T-cell (primary cell): ENCODE measurements at places on chromosomes 3 and 15.

DNA sequence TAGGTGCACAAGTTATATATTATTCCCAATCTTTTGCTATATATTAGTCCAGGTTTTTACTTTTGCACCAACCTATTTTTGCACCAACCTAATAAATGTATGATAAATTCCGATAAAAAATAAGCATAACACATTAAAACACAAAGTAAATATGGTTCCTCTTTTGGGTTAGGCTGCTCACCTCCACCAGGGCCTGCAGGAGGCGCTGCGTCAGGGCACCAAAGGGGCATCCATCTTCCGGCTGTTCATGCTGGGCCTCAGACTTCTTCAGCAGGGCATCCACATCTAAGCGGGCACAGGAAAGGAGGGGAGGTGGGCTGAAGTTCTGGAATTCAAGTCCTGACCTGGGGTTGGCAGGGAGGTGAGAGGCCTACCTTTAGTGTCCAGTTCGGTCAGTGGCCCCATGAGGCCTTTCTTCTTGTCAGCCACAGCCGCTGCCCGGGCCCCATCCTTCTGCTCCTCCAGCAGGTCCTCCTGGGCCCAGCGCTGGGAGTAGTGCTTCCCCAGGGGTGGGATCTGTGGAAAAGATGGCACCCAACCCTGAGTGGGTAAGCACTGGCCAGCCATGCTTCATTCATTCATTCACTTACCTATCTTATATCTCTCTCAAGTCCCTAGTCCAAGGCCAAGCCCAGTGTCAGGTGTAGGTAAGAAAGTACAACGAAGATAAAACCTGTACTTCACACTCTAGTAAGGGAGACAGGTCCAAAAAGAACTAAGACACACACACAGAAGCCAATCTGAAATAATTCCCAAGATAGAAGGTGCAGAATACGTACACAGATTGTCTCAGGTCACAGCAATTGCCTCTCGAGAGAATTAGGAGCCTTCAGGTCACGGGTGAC, 5.2 kb downstream of the TADA3 start:
- no peak for DNase-seq

DNA sequence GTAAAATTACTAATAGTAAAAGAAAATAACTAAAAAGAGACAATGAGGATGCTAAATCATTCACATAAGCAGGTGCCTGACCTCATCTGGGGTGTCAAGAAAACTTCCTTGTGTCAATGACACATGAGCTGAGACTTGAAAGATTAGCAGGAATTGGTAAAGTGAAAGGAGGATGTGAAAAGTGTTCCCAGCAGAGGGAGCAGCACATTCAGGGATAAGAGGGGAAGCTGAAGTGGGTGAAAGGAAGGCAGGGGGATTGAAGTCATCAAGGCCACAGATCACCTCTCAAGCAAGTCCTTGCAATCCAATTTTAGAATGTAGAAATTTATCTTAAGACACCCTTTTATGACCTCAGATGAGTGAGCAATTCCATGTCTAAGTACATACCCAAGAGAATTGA, 60.2 kb upstream of the ACP3 start:
- DNase-seq: no peak

GRCh38 chr3:72035606-72036005, 250.7 kb upstream of the PROK2 start:
- DNase-seq: no peak

- no peak for DNase-seq
Measured at GRCh38 chr3:135056084-135056730, 261.1 kb downstream of the EPHB1 start.

- no peak for DNase-seq
Measured at GRCh38 chr15:65217526-65218482, 6.5 kb upstream of the CILP start.

- DNase-seq: no peak
Measured at GRCh38 chr3:42447481-42447880, 37.1 kb upstream of the LYZL4 start.

DNA sequence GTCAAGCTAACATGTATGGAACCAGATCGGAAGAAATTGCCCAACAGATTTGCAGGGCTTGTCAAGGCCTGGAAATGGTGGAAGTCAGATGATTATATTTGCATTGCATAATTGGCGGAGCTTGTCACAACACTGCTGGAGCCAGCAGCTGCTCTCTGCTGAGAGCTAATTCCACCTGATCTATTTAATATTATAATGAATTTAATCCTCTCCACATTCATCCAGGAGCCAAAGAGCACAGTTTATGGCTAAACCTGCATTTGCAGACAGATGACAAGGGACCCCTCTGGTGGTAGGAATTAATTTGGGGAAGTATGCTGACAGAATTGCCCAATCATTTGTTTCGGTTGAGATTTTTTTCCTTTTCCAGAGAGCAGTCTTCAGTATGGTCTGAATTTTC, 730.2 kb downstream of the TUSC7 start:
- no peak for DNase-seq

DNA sequence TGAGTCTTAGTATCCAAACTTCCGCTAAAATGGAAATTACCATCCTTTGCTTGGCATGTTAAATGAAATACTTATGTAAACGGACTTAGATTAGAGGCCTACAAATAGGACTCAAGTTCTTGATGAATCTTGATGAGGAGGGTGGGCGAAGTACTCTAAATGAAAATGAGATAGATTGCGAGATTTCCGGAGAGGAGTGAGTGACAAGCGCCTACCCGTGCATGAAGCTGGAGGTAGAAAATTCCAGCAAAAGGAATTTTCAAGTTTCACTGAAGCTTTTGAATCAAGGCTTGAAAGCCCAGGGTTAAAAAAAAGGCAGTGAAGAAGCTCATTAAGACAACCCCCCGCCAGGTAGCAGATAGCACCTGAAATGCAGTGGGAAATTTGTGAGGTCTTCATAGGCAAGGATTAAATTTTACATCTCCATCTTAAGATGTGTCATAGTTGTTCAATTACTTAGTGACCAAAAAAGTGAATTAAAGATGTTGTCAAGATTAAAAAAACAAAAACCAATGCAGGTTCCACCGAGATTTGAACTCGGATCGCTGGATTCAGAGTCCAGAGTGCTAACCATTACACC, 655 bp upstream of the RAB11A start:
- DNase-seq: no peak

DNA sequence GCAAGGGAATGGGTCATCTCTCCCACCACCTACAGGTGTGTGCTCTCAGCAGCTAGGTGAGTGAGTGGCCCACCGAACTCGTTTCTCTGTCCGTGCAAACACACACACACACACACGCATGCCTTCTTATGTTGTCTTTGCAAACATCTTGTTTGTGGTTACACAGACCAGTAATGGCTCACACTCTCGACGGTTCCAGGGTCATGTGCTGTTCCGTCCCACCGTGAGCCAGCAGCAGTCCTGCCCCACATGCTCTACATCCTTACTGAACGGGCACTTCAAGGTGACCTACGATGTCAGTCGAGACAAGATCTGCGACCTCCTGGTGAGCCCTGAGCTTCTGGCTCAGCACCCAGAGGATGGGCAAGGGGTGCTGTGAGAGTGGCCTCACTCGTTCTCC, 4.3 kb downstream of the ITIH1 start:
- no peak for DNase-seq

GRCh38 chr3:121232309-121233225, 313.2 kb downstream of the POLQ start:
- no peak for DNase-seq

DNA sequence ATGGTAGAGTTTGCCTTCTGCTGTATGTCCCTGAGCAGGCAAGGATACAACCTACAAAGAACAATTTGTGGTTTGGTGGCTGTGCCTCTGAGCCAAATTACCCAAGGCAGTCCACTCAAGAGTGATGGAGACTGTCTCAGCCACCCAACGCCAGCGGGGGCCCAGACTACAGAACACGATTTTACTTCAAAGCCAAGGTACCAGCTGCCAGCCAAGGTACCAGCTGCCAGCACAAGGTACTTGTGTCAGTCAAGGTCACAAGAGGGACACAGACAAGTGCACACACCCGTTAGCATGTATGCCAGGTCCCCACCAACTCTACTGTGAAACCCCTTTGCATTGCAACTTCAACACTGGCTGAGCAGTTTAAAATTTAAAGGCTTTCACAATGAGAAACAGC, 23.5 kb downstream of the COLQ start:
- no peak for DNase-seq

- DNase-seq: no peak
Measured at GRCh38 chr15:62832231-62832630, 210.3 kb upstream of the TPM1 start.

DNA sequence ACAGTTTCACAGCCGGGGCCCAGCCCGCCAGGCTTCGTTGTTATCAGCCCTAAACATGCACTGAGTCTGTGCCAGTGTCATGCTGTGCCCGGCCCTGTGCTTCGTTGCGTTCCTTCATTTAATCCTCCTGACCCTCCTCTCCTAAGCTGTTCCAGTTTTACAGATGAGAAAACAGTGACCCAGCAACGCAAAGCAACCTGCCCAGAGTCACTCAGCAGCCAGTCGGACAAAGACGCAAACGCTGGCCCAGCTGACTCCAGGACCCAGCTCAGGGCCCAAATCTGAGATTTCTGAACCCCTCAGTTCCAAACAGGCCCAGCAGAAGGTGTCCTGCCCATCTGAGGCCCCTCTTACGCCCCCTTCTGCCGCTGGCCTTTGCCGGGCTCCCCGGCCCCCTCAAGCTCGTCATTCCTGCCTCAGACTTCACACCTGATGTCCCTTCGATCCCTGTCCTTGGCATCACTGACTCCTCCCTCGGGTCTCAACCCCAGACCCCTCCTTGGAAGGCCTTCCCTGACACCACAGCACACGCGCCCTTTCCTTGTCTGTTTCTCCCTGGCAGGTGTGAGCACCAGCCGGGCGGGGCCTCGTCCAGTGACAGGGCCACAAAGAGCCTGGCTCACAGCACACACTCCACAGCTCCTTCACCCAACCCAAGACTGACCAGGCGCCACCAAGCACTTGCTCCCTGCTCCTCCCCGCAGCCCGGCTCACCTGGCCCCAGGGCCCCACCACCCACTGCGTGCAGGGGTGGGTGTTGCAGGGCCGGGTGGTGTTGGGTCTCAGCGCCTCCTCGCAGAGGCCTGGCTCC, 48.1 kb downstream of the ADAMTS7 start:
- no peak for DNase-seq

- DNase-seq: no peak
Measured at GRCh38 chr3:39469945-39470344, 2.5 kb downstream of the MOBP start.

DNA sequence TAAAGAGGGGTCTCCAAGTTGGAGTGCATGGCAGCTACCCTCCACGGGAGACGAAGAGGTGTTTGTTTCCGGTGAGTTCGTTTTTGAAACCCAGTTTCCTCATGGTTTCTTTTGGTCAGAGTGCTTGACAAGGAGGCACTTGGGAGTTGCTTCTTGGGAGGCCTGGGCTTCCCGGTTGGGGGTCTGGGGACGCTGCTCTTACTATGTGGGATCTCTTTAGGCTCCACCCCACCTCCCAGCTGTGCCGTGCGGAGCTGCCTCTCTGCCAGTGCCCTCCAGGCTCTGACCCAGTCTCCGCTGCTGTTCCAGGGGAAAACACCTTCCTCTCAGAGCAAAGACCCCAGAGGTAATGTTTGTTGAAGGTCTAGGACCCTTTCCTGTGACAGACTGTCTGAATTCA, 29.6 kb downstream of the KIF7 start:
- no peak for DNase-seq

DNA sequence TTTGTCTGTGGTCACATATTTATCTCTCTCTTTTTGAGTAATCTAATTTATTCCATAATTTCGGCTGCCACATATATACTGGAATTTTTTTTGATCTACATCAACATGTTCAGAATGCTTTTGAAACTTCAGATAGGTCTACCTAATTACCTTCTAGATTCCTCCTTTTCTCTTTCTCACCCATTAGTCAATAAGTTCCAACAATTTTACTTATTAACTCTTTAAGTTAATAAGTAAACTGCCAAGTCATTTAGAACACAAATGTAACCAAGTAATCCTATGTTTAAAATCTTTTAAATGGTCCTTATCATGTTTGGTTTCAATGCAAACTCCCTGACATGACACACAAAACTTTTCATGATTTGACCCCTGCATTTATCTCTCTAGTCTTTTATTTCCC, 410.5 kb downstream of the UNC13C start:
- DNase-seq: no peak

DNA sequence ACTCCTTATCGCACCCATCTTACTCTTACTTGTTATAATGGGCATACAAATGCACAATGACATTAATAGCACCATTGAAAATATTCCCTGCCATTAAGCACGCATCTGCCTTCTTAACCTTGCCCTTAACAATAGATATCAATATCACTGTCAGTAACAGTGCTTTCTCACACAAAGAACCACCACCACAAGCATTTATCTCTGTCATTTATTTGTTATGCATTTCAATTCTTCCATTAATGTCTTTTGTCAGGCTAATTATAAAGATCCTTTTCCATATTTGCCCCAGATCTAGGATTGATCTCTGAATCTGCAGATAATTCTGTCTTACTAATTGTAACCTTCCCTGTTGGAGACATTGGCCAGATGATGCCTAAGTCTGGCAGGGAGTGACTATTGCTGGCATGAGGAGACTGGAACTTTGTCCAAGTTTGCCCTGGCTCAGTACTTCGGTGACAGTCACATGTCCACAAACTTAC, 419.6 kb upstream of the TGFBR2 start:
- DNase-seq: no peak

DNA sequence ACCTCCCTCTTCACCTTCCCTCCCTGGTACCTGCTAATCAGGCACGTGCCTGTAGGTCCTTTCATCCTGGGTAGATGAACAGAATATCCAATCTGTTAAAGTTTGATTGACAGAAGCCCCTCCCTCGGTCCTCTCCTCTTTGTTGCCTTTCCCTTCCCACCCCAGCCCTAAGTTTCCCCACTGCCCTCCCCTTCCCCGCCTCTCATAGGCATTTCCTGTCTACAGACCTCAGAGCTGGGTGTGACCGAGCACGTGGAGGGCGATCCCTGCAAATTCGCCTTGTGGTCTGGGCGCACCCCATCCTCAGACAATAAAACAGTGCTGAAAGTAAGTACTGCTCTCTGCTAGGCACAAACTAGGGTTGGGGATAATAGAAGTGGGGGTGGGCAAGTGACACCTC, 239.2 kb upstream of the UMPS start:
- DNase-seq: no peak

DNA sequence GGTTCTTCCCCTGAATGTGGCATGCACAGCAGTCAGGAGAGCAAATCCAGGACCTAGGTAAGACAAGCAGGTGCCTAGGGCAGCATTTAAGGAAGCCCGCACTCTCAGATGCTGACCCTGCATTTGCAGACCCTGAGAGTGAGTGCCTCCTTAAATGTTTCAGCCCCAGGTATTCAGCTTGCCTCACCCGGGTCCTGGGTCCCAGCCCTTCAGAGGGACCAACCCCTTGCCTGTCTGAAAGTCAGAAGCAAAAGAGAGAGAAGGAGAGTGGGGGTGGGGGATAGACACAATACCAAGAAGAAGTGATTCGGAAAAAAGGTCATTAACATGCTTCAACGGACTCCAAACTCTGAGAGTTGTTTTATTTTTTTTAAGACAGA, 75.0 kb downstream of the MEGF11 start:
- DNase-seq: no peak
